ENCODE measurements at places on chromosomes 6 and 20.

GRCh38 chr6:64504503-64504902 is 868.9 kb downstream of the PHF3 start:
- no peak for DNase-seq

- no peak for DNase-seq
These were observed 2.9 kb downstream of the SPAG4 start for GRCh38 chr20:35618263-35619131.

- DNase-seq: no peak
These were observed 18.0 kb upstream of the DSE start for GRCh38 chr6:116352515-116353471.

- no peak for DNase-seq
These were observed 2.0 kb upstream of the PNPLA1 start for GRCh38 chr6:36267731-36268477.

DNA sequence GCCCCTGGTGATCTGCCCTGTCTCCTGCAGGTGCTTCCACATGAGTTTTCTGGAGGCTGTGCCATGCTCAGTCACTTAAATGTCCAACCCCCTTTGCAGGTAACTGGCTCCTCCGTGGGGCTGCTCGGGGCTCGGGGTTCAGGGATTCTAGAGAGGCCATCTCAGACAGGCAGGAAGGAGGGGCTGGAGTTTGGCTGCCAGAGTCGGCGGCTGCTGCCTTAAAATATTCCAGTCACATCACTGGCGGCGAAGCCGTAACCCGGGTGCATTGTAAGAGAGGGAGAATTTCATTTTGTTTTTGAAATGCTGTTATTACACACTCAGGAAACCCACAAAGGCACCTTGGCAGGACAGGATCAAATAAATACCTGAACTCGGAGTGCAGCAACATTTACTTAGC is 212.9 kb upstream of the PMEPA1 start:
- no peak for DNase-seq

DNA sequence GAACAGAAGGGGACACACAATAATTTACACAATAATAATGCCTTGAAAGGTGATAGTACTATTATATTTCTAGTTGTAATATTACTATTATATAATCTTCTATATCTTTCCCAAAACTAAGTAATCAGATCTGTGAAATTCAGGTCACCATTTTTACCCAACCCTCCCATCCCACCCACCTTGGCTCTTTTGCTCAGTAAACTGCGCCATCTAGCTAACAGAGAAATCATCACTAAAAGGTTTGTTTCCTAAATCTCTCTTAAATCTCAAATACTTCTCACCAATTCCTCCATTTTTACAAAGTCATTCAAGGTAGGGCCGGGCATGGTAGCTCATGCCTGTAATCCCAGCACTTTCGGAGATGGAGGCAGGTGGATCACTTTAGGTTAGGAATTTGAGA is 83.4 kb downstream of the CDK19 start:
- no peak for DNase-seq

DNA sequence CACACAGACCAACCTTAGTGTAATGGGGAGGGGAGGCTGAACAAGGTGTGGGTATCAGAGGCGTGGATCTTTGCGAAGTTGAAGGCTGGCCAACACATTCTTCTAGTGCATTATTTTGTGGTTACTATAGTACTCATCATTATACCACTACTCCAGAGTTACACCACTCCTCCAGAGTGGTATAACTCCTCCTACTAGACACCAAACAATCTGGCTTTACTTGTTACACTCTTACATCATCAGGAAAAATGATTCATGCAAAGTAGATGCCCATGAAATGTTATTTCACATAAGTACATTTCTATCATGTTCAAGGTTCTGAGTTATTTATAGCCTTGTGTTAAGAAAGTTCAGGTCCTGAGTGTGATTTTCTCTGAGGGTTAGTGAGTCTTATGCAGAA is 443.1 kb upstream of the OPRM1 start:
- DNase-seq: no peak

- DNase-seq: no peak
These were observed 148.5 kb downstream of the FOXC1 start for GRCh38 chr6:1758076-1758679.

GRCh38 chr6:119760046-119760445 is 410.5 kb upstream of the MAN1A1 start:
- no peak for DNase-seq

DNA sequence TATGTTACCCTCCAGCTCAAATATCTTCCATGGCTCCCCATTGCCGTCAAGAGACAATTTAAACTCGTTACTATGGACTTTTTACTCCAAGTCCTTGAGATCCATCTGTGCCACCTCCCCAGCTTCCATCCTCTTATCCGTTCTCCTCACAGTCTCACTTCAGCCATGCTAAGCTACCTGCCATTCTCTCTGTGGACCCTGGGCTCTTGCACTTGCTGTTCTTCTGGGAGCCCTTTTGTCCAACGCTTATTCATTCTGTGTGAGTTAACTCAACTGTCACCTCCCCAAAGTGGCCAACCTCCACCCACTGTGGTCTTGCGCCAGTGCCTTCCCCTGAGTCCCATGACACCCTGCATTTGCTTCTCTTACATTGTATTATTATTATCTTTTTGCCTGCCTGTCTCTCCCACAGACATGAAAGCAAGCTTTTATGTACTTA is 132.4 kb downstream of the BCAS1 start:
- DNase-seq: no peak

DNA sequence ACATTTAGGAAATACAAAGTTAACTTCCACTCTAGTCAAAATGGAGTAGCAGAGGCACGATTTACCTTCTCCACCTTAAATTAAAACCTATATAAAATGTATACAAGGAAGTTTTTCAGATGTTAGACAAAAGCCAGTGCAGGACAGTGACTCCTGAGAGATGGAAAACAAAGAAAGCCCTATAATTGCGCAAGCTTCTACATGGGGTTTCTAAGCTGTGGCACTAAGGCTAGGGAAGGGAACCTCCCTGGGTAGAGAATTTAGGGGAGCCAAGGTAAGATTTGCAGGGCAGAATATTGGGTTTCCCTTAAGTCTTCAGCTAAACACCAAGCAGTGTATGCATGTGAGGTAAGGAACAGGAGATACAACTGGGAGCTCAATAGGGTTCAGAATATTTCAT is 18.5 kb upstream of the ZC3H12D start:
- DNase-seq: no peak

- peak; percentile 87 for DNase-seq
These were observed 61.3 kb downstream of the BMP6 start for GRCh38 chr6:7787137-7787608.

DNA sequence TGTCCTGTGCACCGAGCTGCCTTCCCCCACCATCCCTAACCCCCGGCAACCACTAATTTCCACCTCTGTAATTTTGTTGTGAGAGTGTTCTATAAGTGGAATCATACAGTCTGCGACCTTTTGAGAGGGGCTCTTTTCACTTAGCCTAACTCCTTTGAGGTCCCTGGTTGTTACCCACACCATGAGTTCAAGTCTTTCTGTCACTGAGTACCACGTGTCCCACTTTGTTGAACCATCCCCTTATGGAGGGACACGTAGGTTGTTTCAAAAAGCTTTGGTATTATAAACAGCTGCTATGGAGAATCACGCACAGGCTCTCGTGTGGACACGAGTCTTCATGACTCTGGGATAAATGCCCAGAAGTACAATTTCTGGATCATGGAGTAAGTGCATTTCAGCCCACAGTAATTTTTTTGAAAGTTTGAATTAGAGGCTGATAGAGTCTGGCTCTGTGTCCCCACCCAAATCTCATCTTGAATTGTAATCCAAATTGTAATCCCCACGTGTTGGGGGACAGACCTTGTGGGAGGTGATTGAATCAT is 9.5 kb downstream of the FAM209B start:
- peak; percentile 6 for DNase-seq

DNA sequence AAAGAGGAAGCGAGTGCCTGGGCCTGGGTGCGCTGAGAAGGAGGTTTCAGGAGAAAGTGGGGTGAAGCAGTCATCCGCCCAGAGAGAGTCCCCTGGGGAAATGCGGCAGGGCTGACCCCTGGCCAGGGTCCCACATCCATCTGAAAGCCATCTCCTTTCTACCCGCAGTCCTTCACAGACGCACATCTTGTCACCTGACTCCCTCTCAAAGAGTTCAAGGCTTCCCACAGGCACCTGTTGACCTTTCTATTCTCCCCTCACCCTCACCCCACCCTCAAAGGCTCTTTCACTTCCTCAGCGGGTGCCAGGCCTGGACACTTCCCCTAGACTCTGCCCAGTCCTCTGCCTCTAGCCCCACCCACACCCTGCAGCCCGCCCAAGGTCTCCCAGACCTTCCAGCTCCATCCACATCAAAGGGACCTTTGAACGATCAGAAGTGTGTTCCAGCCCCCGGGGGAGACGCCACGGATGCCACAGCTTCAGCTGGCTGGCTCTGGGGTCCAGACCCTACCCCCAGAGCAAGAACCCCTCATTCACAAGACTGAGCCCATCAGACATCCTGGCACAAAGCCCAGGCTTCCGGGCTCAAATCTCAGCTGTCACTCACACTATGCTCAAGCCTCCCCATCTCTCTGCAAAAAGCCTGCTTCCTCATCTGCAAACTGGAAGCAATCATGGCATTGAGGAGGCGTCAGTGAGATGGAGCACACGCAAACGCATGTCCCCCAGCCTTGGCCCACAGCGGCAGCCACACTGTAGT is 2.1 kb downstream of the CTSZ start:
- no peak for DNase-seq

GRCh38 chr6:68649669-68650068 is 14.6 kb downstream of the ADGRB3 start:
- no peak for DNase-seq

- DNase-seq: no peak
These were observed 80.8 kb downstream of the CD164 start for GRCh38 chr6:109301418-109301817.

- no peak for DNase-seq
These were observed 480 bp upstream of the NT5E start for GRCh38 chr6:85449388-85449817.

- DNase-seq: no peak
These were observed 248.2 kb upstream of the PMEPA1 start for GRCh38 chr20:57958050-57958420.

- DNase-seq: no peak
These were observed 25.0 kb downstream of the SIRPA start for GRCh38 chr20:1920252-1920651.

GRCh38 chr6:169802790-169803189 is 51.4 kb downstream of the ERMARD start:
- no peak for DNase-seq

DNA sequence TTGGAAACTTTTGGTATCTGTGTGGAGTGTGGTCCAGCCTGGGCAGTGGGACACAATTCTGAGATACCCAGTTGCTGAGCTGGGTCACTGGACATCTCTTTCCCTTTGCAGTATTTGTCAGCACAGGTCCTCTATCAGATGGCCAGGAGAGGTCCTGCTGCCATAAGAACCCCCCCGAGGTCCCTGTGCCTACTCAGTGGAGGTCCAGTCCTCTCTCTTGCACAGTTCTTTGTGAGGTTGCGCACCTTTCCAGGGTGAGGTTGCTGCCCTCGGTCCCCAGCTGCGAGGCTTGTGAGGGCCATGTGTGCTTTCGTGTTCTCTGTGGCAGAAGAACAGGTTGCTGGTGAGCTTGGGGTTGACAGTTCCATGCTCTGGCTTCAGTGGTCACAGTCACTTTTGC is 320.6 kb downstream of the QKI start:
- no peak for DNase-seq

GRCh38 chr6:137725949-137726348 is 141.1 kb upstream of the TNFAIP3 start:
- DNase-seq: no peak

DNA sequence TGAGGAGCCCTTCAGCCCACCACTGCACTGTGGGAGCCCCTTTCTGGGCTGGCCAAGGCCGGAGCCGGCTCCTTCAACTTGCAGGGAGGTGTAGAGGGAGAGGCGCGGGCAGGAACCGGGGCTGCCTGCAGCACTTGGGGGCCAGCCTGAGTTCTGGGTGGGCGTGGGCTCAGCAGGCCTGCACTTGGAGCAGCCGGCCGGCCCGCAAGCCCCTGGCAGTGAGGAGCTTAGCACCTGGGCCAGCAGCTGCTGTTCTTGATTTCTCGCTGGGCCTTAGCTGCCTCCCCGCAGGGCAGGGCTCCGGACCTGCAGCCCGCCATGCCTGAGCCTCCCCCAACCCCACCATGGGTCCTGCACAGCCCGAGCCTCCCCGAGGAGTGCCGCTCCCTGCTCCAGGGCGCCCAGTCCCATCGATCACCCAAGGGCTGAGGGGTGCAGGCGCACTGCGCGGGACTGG is 101.7 kb upstream of the ADGRB3 start:
- no peak for DNase-seq

DNA sequence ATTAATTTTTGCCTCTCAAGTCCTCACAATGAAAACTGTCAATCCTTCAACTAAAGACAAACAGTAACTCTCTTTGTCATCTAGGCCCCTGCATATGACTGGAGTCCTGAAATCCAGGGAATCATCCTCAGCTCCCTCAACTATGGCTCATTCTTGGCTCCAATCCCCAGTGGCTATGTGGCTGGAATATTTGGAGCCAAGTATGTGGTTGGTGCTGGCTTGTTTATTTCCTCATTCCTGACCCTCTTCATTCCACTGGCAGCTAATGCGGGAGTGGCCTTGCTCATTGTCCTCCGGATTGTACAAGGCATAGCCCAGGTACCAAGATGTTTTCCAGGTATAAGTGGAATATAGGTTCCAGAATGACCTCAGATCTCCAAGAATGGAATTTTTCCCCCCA is 15.4 kb downstream of the SLC17A4 start:
- DNase-seq: no peak

DNA sequence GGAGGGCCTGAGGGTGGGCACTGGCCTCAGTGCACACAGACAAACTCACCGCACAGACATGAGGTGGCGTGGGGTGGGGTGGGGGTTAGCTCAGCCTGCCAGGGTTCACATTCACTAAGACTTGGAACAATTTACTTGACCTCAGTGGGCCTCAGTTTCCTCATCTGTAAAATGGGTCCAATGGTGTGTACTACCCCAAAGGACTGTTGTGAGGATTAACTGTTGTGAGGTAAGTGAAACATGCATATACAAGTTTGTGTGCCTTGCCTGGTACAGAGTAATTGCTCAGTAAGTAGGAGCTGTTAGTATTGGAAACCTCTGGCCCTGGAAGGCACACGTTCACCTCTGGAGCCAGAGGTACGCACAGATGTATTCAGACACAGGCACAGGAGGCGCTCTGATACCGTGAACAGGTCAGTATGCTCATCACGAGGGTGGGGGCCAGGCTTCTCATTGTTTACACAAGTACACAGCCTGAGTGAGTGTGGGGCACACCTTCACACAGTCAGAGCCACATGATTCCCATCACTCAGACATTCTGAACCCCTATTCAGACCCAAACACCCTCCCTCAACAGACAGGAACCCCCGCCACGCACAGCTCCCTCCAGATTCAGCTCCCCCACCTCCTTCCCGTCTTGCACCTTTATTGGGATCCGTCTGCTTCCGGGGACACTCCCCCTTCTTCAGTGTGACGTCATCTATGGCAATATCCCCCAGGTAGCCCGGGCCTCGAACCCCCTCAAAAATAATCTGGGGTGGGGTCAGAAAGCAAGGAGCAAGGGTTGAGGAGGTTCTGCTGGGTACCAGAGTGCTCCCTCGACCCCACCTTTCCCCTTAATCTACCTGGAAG is 59.9 kb downstream of the MDGA1 start:
- DNase-seq: no peak

DNA sequence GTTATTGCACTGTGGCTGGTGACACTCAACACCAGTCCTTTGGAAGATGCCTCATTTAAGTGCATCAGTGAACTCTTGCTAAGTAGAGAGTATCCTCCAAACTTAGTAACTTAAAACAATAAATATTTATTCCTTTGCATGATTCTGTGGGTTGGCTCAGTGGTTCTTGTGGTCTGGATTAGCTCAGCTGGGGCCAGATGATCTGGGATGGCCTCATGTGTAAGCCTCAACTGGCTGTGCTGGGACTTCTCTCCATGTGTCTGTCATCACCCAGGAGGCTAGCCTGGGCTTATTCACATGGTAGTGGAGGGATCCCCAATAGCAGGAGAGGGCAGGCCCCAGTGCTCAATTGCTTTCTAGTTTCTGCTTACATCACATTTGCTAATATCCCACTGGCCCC is 8.3 kb downstream of the LRRN4 start:
- no peak for DNase-seq
